ENCODE measurements at places on chromosomes 4 and X.

DNA sequence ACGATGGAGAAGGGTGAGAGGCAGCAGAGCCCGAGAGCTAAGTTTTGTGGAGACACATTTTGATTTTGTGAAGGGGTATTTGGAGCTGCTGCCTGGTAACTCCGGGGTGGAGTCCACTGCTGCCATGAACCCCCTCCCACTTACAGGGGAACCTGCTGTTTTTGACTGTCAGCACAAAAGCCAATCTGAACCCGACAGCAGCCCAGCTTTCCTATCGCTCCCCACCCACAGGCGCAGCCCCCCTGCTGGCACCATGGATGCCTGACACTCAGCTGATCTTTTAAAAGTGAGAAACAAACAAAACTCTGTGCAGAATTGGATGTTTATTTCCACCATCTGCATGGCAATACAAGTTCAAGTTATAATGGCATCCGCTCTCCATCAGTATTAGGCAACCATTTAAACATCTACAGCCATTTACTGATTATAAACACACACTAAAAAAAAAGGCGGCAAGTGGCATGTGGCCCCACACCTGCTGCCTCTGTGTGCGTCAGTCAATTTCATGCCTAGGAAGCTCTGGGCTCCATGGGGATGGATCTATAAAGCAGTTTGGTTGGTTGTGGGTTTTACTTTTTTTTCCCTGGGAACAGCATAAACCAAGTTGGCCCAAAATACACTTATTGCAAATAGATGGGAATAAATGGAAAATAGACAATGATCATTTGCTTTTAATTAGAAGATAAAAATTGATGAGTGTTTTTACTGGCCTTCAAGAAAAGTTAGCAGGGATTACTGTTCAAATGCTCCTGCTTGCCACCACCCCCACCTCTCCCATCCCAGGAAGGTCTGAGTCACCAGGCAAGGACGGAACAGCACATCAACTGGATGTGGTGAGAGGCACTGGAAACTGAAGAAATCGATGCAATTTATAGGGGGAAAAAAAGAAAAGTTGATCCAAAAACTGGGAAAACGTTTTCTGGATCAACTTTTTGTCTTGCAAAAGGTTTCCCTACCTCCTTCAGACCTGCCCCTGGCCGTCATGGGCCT lies 46.0 kb downstream of the SEPSECS start:
- DNase-seq = no peak

DNA sequence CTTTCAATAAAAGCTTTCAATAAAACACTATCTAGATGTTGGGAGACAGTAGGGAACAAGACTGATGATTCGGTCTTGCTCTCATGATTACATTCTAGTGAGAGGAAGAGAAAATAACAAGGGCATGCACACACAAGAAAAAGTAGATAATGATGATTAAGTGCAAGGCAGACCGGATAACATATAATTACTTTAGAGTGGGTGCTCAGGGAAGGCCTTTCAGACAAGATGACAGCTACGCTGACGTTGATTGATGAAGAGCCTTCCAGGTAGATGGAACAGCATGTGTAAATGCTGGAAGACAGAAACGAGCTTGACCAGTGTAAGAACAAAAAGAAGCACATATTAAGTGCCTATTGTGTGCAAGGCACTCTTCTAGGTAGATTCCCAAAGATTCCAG lies 43.4 kb downstream of the TXK start:
- no peak for DNase-seq

- no peak for DNase-seq
These were observed 1521.1 kb upstream of the PCDH7 start for GRCh38 chr4:29199025-29199424.

DNA sequence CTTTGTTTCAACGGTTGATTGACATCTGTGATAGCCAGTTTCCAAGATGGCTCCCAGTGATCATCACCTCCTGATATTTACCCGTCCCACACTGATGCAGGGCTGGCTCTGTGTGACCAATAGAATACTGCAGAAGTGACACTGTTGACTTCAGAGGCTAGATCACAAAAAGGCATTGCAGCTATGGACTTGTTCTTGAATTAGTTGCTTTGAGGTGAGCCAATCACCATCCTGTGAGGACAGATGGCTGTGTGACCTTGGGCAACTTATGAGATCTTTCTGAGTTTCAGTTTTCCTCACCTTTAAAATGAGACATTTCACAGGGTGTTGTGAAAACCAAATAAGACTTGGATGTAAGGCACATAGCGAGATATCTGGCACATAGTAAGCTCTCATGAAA lies 1.8 kb upstream of the GPR82 start:
- no peak for DNase-seq

GRCh38 chrX:38975368-38975942 lies 174.2 kb downstream of the MID1IP1 start:
- DNase-seq = no peak

GRCh38 chr4:149108626-149109025 lies 666.4 kb upstream of the NR3C2 start:
- no peak for DNase-seq

DNA sequence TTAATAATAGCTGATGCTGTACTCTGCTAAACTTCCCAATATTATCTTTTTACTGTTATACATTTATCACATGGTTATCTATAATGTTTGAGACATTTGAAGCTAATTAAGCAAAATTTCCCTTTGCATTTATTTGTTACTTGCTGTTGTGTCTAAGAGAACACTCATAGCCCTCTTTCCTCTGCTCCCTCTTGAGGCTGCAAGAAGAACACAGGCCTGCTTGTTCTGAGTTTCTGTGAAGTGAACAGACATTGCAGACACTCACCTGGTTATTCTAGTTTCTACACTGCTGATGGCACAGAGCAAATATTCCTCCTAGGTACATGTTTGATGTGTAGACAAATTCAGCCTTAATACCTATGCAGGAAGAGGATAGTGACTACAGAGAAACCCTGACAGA lies 367.8 kb downstream of the GASK1B start:
- DNase-seq = no peak

DNA sequence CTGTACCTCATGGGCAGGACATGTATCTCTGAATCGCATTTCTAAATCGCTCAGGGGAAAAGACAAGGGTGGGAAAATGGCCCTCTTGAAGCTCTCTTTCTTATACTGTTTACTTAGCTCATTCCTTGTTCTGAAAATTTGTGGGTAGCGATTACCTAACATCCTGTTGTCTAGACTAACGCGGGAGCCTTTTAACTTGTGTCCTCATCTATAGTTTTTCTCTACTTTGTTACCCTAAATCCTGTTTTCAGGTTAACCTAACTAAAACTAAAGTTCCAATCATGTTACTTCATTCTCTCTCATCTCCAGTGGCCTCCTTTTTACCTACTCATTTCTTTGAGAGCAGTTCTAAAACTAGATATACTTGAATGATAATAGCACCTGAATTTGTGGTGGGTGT lies 45.0 kb downstream of the SNX25 start:
- DNase-seq = peak; percentile 61

Data from CD4-positive, alpha-beta T cell treated with Interleukin-10 for 1 hour (primary cell).